AML-193 (cell line): ENCODE measurements at places on chromosomes 13 and 19.

- DNase-seq = no peak
Observed at GRCh38 chr13:75689686-75690085, 53.6 kb downstream of the LMO7 start.

DNA sequence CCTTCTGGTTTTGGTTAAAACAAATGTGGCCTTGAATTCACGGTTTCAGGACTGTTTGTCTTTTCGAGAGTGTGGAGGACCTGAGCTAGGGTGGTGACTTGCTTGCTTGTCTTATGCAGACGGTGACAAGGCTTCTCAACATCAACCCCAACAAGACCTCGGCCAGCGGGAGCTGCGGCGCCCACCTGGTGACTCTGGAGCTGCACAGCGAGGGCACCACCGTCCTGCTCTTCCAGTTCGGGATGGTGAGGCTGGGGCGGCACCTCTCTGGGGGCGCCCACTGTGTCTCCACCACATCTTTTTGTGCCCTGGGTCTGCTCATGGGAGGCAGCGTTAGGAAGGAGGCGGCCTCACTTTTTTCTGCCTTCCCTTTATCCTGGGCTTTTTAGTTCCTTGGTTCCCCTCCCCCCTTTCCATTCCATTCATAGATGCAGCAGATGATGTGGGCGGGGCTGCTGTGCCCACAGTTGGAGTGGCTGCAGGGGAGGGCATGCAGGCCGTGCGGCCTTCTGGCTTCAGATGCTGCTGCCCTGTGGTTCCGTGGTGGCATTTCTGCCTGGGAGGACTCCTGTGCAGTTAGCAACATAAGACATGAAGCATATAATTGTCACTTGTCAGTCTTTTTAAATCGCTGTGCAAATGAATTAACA lies 23.3 kb downstream of the LAMP1 start:
- DNase-seq = no peak

- no peak for DNase-seq
Observed at GRCh38 chr13:88866195-88866594, 1195.0 kb downstream of the SLITRK5 start.

DNA sequence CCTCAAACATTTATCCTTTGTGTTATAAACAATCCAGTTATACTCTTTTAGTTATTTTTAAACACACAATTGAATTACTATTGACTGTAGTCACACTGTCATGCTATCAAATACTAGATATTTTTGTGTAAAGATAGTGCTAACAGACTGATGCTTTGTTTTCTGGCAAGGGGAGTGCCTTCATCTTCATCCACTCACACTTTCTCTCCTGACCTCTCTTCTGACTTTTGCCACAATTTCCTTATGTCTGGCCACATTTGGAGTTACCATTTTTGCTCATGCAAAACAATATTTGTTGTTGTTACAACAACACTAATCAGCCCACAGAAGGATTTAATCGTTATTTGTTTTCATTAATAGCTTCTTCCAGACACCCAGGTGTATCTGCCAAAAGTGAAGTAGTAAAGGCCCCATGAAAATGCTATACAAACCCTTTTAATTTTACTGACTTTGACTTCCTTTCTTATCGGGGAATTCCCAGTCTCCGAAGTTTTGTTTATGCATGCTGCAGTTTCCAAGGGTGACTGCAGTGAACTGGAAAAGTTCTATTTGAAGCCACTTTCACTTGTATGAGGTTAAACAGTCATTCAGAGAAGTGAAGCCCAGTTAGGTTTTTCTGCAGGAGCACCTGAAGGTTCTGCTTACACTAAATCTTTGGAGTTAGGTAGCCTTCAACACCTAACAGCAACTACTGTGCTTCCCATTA lies 66.1 kb upstream of the FRY start:
- DNase-seq = no peak

DNA sequence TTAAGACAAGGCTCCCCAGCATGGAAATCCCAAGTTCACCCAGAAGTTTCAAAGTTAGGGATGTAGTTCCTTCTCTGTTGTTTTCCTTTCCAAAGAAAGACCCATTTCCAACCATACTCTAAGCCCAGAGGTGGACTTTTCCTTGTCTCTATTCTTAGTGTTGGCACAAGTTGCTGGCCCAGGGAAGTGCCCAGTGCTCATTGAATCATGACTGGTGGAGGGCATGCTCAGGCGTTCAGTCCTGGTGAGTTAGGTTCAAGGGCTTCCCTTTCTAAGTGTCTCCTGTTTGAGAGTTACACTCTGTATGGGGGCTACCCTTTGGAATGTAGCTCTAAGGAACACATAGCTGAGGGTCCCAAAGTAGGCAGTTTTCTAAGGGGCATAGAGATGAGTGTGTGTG lies 389.5 kb downstream of the KCNRG start:
- DNase-seq = no peak

GRCh38 chr19:18338541-18338940 lies 1.9 kb upstream of the PGPEP1 start:
- DNase-seq = no peak

DNA sequence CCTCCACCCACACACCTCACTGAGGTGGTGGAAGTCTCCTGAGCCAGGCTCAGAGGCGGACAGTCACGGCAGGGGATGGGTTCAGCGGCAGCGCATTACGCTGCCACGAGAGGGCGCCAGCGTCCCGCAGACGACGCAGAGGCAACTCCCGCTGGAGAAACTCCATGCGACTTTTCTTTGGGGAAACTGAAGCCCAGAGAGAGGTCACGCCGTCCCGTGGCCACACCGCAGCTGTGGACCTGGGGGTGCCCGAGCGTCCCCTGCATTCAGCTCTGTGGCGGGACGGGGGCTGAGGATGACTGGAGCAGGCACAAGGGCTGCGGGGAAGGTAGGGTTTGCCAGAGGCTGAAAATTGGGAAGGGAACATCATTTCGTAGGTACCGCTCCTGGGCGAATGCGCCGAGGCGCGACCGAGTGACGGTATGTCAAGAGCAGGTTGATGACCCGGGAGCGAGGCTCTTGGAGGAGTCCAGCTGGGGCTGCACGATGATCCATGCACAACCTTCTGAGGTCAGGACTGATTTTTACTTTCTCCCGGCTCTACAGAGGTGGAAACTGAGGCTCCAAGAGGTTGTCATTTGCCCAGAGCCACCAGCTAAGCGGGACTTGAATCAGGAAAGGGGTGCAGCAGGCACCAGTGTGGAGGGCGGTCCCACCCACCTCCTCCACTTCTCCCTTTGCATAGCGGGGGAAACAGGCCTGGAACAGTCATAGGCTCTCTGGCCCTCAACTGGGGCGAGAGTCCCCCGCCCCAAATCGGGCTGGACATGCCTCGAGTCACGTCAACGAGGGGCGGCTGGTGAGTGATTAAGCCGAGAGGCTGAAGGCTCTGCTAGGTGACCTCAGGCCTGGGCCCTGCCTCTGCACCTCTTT lies 690 bp upstream of the ARRDC2 start:
- peak; percentile 58 for DNase-seq

- DNase-seq = no peak
Observed at GRCh38 chr13:87810920-87811344, 139.8 kb downstream of the SLITRK5 start.

DNA sequence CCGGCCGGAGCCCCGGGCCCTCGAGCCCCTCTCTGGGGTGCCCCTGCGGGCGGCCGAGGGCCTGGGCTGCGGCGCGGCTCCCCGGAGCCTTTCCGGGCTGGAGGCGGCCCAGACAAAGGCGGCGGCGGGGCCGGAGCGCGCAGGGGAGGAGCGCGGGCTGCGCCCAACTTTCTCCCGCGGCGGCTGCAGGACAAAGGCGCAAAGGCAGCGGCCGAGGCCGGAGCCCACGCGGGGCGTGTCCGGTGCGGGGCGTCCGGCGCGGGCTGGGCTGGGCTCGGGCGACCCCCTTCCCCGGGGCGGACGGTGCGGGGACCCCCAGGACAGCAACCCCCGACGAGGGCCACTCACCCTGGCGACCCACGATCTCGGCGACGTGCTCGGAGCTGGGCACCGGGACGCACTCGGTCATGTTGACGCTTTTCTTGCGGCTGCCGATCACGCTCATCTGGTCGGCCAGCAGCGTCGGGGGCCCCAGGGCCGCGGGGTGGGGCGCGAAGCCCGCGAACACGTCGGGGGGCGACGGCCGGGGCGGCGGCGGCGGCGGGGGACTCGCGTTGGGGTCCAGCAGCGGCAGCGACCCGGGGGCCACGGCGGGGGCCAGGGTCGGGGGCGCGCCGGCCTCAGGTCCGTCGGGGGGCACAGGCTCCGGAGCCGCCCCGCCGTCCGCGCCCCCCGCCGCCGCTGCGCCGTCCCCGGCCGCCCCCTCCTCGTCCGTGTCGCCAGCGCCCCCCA lies 843 bp downstream of the MEX3D start:
- DNase-seq = no peak
